ENCODE measurements at places on chromosomes 16 and 17. TPM values are rescaled to one million over a fixed set of nuclear protein-coding genes. Genes with fewer than 3 reads are reported as not detected.

- peak overlapping the region; percentile 96 for H3K27ac ChIP-seq
- H3K4me3 ChIP-seq, result peak overlapping the region; percentile 98
- H3K36me3 ChIP-seq, result peaks cover 20% of the 10 kb centered on the region
These were observed 13.2 kb upstream of the AURKB start for GRCh38 chr17:8223356-8224126.

- H3K4me1 ChIP-seq, result no peaks in the 10 kb centered on the region
- no peak for DNase-seq
- H3K27me3 ChIP-seq, result no peaks in the 10 kb centered on the region
- H3K27ac ChIP-seq, result no peak overlapping the region
These were observed 411.3 kb downstream of the SNX29 start for GRCh38 chr16:12387786-12388185.

- H3K36me3 ChIP-seq, result no peaks in the 10 kb centered on the region
- no peaks in the 10 kb centered on the region for H3K27me3 ChIP-seq
- no peaks in the 10 kb centered on the region for H3K4me1 ChIP-seq
- no peak overlapping the region for H3K27ac ChIP-seq
- DNase-seq, result no peak
These were observed 249.4 kb downstream of the SNX29 start for GRCh38 chr16:12225806-12226465.

GRCh38 chr17:73998653-73999645, 204.5 kb upstream of the RPL38 start:
- H3K27me3 ChIP-seq, result no peaks in the 10 kb centered on the region
- peak; percentile 26 for DNase-seq

DNA sequence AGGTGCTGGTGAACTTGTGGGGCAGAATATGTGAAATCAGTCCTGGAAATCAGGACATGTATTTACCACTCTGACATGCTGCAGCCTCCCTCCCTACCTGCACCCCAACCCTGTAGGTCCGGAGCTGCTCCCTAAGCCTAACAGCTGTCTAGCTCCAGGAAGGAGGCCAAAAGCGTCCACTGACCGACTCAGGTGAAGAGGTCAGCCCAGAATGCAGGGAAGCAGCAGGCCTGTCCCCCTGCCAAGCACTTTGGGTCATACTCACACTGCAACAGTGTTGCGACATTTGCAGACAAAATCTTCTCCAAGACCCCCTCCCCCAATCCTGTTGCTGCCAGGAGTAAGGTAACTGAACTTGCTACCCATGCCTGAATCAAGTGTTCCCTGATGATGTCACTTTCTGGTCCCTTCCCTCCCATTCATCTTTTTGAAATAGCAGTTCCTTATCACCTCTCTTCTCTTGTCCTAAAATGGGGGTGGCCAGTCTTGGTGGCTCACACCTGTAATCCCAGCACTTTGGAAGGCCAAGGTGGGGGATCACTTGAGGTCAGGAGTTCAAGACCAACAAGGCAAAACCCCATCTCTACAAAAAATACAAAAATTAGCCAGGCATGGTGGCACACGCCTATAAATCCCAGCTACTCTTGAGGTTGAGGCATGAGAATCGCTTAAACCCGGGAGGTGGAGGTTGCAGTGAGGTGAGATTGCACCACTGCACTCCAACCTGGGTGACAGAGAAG, 1.3 kb upstream of the ACLY start:
- no peaks in the 10 kb centered on the region for H3K27me3 ChIP-seq
- no peaks in the 10 kb centered on the region for H3K36me3 ChIP-seq
- no peak overlapping the region for H3K27ac ChIP-seq
- no peak for DNase-seq
- H3K4me1 ChIP-seq, result peaks cover 31% of the 10 kb centered on the region
- H3K4me3 ChIP-seq, result peak overlapping the region; percentile 41

DNA sequence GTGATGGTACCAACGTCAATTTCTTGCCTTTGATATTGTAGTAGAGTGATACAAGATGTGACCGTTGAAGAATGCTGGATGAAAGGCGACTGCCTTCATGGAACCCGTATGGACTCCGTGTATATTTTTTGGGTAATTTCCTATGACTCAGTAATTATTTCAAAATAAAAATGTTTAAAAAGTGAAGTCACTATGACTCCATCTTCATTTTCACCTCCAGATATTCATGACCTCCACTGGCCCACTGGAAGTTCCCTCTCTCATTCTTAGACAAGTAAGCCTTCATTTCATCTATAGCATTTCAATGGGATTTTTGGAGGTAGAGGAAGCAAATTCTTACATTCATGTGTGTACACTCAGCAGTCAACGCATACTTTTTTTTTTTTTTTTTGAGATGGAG, 111.8 kb upstream of the NUDT7 start:
- H3K4me3 ChIP-seq, result no peak overlapping the region
- no peaks in the 10 kb centered on the region for H3K36me3 ChIP-seq
- H3K27ac ChIP-seq, result no peak overlapping the region
- no peaks in the 10 kb centered on the region for H3K27me3 ChIP-seq
- no peak for DNase-seq

DNA sequence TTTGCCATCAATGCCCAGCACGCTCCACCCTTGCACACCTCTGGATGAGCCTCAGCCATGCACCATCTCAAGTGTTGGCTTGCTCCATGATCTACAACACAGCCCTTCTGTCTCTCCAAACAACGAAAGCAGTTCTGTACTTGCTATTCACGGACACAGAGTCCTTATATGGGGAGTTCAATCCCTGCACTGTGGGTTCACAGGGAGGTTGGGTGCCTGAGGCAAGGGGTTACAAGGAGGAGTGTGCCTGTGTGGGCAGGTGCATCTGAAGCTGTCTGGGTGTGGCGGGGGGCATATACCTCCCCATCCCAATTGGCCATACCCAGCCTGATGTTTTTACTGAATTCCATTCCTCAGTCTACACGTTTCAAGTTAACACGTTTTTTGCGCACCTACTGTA, 5.6 kb downstream of the RUNDC3A start:
- H3K4me1 ChIP-seq, result peaks cover 16% of the 10 kb centered on the region
- H3K27me3 ChIP-seq, result peaks cover 10% of the 10 kb centered on the region

DNA sequence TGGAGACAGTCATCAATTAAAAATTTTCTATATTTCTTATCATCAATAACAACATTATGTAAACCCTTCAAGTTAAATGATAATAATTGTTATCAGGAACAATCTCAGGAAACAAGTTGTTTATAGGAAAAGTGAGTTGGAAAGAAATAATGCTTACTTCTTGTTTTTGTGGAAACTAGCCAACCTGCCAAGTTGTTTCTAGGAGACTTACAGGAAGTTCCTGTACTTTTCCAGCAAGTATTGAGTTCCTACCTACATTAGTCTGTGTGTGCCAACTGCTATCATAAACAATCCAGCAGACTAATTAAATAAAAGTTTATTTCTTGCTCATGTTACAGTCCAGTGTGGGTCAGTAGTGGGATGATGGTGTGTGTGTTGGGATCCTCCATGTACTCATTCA, 1.6 kb upstream of the CCL14 start:
- H3K4me3 ChIP-seq, result no peak overlapping the region
- DNase-seq, result no peak
- H3K4me1 ChIP-seq, result no peaks in the 10 kb centered on the region
- H3K36me3 ChIP-seq, result no peaks in the 10 kb centered on the region
- H3K27me3 ChIP-seq, result no peaks in the 10 kb centered on the region

- peaks cover 2% of the 10 kb centered on the region for H3K36me3 ChIP-seq
- no peak overlapping the region for H3K4me3 ChIP-seq
- no peak for DNase-seq
- H3K27me3 ChIP-seq, result no peaks in the 10 kb centered on the region
These were observed 2.3 kb downstream of the OXLD1 start for GRCh38 chr17:81664051-81664470.

PDILT gene
- total RNA-seq, result not detected

C1QTNF1 gene
- total RNA-seq, result not detected

BAIAP2 gene
- total RNA-seq, result 6.8 TPM

CRHR1 gene
- total RNA-seq, result not detected
